ENCODE measurements at places on chromosomes 1 and 21. TPM values are rescaled to one million over a fixed set of nuclear protein-coding genes. Genes with fewer than 3 reads are reported as not detected.

Gene SH3D21
- 18.7 TPM for total RNA-seq

Gene ABCG1
- total RNA-seq: 10.6 TPM

Gene SPRR5
- total RNA-seq: not detected

Gene C4BPA
- 6.4 TPM for total RNA-seq

Gene SLC2A5
- total RNA-seq: 2.3 TPM

Gene CFAP74
- not detected for total RNA-seq

Gene MX2
- total RNA-seq: 8.9 TPM

Gene CCDC185
- not detected for total RNA-seq

Gene SPRR3
- total RNA-seq: not detected

Gene VAV3
- 8.0 TPM for total RNA-seq

Gene VANGL2
- 5.6 TPM for total RNA-seq

Gene UMODL1
- total RNA-seq: not detected

Gene TTC34
- 0.66 TPM for total RNA-seq

Gene AVPR1B
- not detected for total RNA-seq

Gene AMY2A
- total RNA-seq: not detected

Gene SHE
- 6.3 TPM for total RNA-seq

Gene KRTAP12-2
- not detected for total RNA-seq

Gene CYP4X1
- 307 TPM for total RNA-seq

Gene OR2T33
- total RNA-seq: not detected

Gene SERINC2
- total RNA-seq: 30.5 TPM

Gene TDRKH
- 6.7 TPM for total RNA-seq

Gene RNF207
- total RNA-seq: 29.9 TPM

Gene KRTAP21-2
- not detected for total RNA-seq

Gene GBP7
- total RNA-seq: not detected

Gene DYNLT5
- 0.32 TPM for total RNA-seq

Gene PCP4
- 2.3 TPM for total RNA-seq

Gene BARHL2
- not detected for total RNA-seq

Gene RHBG
- not detected for total RNA-seq
